Stimulated activated CD4-positive, alpha-beta T cell treated with anti-CD3 and anti-CD28 coated beads, Interleukin-15, amount 100 ng/mL, for 48 hours (primary cell): ENCODE measurements at places on chromosomes 1 and 21.

- no peak for DNase-seq
Observed at GRCh38 chr1:206516728-206516990, 9.3 kb downstream of the RASSF5 start.

DNA sequence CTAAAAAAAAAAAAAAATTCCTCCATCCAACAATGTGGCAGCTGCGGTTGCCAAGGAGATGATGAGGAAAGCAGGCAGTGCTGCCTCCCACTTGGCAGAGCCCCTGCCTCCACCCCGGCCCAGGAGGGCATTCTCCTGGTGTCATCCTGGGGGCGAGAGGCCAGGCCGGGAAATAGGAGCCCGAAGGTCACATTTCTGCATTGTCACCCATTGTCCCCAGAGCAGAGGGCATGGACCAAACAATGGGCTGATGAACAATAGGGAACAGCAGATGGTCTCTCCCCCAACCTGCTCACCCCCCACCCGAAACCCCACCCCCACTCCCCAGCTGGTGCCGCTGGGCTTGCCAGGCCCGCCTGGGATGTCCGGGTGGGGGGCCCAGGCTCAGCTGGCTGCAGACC is 37.3 kb downstream of the CAMK2N1 start:
- no peak for DNase-seq

GRCh38 chr1:27614043-27614624 is 10.2 kb upstream of the AHDC1 start:
- no peak for DNase-seq

GRCh38 chr1:4726620-4727341 is 72.4 kb downstream of the AJAP1 start:
- no peak for DNase-seq
